NCI-H2081 treated with DMSO at 0.1 percent for 48 hours (cell line): ENCODE measurements at places on chromosomes 16 and 17.

DNA sequence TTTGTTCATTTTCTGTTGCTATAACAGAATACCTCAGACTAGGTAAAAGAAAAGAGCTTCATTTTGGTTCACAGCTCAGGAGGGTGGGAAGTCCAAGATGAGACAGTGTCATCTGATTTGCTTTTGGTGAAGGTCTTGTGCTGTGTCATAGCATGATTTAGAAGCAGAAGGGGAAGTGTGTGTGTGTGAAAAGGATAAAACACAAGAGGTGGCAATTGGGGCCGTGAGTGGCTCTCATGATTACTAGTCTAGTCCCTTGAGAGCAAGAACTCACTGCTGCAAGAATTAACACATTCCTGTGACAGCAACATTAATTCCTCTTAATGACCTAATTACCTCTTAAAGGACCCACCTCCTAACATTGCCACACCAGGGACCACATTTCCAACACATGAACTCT, 8.3 kb downstream of the SLC35G3 start:
- no peak for DNase-seq

GRCh38 chr17:9350080-9350479, 225.5 kb downstream of the STX8 start:
- DNase-seq = no peak

DNA sequence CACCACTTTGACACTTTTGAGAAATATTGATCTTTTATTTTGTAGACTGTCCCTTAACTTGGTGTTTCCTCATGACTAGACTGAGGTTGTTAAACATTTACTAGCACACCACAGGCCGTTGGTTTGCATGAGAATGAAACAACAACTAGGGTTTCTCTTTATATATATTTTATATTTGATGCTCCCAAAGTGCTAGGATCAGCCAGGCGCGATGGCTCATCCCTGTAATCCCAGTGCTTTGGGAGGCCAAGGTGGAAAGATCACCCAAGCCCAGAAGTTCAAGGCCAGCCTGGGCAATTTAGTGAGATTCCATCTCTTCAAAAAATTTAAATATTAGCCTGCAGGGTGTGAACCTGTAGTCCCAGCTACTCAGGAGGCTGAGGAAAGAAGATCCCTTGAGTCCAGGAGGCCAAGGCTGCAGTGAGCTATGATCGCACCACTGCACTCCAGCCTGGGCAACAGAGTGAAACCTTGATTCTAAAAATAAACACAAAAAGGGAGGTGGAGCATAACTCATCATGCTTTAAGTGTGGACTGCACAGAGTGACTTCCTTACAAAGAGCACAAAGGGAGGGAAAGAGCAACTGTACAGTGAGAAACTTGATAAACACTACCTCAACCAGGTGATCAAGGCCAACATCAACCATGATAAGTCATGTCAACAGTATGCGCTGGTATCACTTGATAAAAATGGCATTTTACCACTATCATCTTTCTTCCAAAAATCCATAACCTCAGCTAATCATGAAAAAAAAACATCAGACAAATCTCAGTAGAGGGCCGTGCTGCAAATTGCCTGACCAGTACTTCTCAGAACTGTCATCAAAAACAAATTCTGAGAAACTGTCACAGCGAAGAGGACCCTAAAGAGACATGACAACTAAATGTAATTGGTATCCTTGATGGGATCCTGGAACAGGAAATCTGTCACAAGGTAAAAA, 72.8 kb upstream of the ATF7IP2 start:
- no peak for DNase-seq

DNA sequence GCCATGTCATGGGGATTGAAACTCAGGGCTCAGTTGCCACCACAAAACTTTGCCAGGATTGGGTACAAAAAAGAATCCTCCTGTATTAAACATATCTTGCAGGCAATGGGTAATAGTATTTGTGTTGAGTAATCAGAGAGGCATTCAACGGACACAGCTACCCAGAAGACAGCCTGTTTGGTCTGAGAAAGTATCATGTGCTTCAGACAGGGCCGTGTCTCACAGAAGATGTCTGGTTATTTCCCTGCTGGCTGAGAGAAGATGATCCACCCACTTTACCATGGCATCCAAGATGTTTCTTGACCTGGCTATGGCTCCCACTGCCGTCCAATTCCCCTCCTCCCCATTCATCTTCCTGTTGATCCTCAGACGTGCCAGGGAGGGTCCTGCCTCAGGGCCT, 304.3 kb upstream of the XYLT1 start:
- no peak for DNase-seq

- no peak for DNase-seq
Observed at GRCh38 chr16:65426484-65426883, 304.6 kb upstream of the CDH11 start.

DNA sequence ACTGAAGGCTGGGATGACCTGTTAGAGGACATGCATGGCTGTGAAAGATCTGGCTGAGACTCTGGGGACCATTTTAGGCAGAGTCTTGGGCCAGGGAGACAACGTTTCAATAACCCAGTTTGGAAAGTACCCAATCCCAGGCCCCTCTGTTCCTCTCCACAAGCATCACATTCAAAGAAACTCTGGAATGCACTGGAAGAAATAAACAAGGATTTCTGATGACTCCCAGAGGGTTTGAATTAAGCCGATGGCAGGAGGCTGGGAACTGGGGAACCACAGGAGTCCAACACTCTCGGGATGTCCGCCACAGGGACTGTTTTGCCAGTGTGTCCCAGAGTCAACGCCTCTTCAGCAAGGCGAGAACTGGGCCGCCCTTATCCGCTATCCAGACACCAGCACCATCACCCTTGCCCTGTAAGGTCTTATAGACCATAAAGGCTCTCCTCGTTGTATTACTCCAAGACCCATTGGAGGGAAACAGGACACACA, 3.3 kb downstream of the PMP22 start:
- DNase-seq = no peak

DNA sequence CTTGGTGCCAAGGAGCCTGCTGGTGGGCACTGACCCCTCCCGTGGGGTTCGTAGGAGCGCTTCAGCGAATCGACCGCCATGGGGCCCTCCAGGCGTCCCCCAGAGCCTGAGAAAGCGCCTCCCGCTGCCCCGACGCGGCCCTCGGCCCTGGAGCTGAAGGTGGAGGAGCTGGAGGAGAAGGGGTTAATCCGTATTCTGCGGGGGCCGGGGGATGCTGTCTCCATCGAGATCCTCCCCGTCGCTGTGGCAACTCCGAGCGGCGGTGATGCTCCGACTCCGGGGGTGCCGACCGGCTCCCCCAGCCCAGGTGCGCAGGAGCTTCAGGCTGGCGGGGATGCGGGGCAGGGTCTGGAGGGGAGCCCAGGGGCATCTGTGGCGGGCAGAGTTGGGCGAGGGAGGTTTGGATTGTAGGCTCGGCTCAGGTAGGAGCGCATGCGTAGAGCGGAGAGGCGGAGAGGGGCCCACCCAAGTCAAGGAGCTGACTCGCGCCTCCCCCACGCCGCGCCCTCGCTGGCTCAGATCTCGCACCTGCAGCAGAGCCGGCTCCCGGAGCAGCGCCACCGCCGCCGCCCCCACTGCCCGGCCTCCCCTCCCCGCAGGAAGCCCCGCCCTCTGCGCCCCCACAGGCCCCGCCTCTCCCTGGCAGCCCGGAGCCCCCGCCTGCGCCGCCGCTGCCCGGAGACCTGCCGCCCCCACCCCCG, 19.8 kb downstream of the FMNL1 start:
- no peak for DNase-seq

GRCh38 chr17:35866341-35866950, 2.2 kb downstream of the HEATR9 start:
- DNase-seq = no peak

GRCh38 chr17:3800362-3801271, at the start of gene ITGAE:
ITGAE (minus strand) TSS chr17:3801188; CDS start chr17:3801144, 44 bp downstream.
- no peak for DNase-seq

GRCh38 chr17:60442271-60443173, 20.2 kb downstream of the CHCT1 start:
- no peak for DNase-seq
